ENCODE measurements at places on chromosomes 13 and 19.

GRCh38 chr19:46471116-46471733 is at the start of gene PNMA8A:
Gene PNMA8A (minus strand): TSS chr19:46471563. CDS start chr19:46471035, 528 bp downstream.
- no peak for DNase-seq

GRCh38 chr13:89900104-89900765 is 1447.3 kb upstream of the MIR17HG start:
- no peak for DNase-seq

DNA sequence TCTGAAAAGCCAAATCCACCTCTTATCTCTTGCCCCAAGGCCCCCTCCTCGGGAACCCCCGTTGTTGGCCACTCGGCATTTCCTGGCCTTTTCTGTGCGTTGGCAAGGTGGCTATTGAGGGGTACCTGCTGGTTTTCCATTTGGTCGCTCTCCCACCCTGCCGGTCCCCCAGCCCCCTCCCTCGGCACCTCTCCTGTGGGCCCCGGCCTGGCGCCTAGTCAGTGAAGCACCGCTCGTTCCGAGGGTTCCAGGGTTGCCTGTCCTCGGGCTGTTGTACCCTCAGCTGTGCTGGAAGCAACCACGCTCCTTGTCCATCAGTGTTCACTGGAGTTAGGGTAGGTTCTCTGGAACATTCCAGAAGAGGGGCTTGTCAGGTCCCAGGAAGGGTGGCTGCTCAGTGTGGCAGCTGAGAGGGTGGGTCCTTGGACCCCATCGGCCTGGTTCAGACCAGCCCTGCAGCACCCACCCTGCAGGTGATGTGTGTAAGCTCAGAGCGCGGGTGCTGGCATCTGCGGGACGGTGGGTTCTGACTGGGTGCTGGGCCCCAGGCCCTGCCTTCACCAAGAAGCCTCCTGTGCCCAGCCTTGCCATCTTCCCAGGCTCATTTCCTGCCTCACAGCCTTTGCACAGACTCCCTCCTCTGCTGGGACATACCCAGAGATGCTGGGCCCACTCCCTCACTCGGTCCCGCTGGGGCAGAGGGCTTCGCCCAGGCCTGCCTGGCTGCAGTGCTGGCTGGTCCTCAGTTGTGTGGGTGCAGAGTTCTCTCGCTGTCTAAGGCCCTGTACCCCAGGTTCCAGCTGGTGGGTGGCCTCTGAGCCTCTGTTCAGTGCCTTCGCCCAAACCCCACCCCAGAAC is 21.3 kb downstream of the NKPD1 start:
- DNase-seq, result no peak

DNA sequence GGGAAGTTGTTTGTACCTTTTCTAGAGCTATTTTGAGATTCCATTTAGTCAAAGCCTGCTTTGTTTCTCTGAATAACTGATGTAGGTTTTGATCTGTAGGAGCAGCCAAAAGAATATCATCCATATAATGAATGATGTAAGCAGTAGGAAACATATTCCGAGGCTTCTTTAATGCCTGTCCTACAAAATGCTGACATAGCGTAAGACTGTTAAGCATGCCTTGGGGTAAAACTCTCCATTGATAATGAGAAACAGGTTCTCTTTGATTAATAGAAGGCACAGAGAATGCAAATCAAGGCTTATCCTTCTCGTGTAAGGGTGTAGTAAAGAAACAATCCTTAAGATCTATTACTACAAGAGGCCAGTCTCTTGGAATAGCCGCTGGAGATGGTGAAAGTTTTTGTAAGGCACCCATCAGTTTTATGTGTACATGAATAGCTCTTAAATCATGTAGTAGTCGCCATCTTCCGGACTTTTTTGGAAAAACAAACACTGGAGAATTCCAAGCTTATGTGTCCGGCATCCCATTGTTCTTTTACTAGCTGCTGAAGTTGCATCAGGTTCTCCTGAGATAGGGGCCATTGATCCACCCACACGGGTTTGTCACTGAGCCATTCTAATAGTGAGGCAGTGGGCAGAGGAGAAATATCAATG is 13.5 kb downstream of the FPR3 start:
- no peak for DNase-seq

- no peak for DNase-seq
Measured at GRCh38 chr19:39237200-39238184, 7.3 kb downstream of the IFNL3 start.

- DNase-seq, result no peak
Measured at GRCh38 chr19:50983625-50984292, at the start of gene KLK7. Gene KLK7 (minus strand): TSS chr19:50983917. CDS start chr19:50982399, 1,518 bp downstream.
